ENCODE measurements at places on chromosomes 4 and X.

GRCh38 chrX:149720021-149720689 lies 8.3 kb downstream of the MAGEA11 start:
- no peak for DNase-seq

GRCh38 chrX:22538580-22538979 lies 265.9 kb downstream of the CBLL2 start:
- no peak for DNase-seq

- no peak for DNase-seq
Measured at GRCh38 chr4:188289531-188290125, 150.4 kb downstream of the TRIML1 start.

GRCh38 chr4:18366892-18367291 lies 345.3 kb upstream of the LCORL start:
- no peak for DNase-seq

DNA sequence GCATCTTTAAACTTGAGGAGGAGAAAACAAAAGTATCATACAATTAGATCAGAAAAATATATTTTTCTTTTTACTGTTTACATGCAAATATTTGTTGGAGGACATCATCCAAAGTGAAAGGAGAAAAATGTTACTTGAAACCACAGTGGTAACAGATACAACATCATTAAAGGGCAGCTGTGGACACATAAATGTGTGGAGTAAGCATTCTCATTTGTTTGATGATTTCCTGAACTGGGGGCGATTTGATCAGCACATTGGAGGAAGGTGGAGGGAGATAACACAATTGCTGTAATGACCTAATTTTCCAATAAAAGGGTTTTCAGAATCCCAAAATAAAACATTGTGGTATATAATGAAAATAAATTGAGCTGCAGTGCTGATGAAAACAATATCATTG lies 314.5 kb upstream of the HS3ST1 start:
- no peak for DNase-seq

- no peak for DNase-seq
Measured at GRCh38 chrX:68438575-68438974, 5.3 kb upstream of the OPHN1 start.

DNA sequence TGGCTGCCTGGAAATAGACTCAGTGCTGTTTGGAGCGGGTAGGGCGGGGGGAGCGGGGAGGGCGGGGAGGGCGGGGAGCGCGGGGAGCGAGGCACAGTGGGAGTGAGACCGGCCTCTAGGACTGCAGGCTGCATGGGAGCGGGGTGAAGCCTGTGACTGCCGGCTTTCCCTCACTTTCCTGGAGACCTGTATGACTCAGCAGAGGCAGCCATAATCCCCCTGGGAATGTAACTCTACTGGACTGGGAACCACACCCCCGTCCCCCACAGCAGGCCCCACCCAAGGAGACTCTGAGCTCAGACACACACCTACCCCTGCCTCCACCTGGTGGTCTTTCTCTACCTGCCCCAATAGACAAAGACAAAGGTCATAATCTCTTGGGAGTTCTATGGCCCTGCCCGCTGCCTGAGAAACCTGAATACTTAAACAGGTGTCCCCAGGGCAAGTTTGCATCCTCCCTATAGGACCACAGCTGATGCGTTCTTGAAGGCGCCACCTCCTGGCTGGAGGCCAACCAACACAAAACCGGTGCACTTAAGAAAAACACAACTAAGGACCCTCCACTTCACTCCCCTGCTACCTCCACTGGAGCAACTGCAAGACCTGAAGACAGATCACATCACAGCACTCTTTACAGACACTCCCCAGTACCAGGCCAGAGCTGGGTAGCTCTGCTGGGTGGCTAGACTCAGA lies 18.0 kb downstream of the HDAC8 start:
- DNase-seq: no peak

GRCh38 chrX:49276671-49277534 lies 7.3 kb downstream of the PPP1R3F start:
- DNase-seq: no peak

DNA sequence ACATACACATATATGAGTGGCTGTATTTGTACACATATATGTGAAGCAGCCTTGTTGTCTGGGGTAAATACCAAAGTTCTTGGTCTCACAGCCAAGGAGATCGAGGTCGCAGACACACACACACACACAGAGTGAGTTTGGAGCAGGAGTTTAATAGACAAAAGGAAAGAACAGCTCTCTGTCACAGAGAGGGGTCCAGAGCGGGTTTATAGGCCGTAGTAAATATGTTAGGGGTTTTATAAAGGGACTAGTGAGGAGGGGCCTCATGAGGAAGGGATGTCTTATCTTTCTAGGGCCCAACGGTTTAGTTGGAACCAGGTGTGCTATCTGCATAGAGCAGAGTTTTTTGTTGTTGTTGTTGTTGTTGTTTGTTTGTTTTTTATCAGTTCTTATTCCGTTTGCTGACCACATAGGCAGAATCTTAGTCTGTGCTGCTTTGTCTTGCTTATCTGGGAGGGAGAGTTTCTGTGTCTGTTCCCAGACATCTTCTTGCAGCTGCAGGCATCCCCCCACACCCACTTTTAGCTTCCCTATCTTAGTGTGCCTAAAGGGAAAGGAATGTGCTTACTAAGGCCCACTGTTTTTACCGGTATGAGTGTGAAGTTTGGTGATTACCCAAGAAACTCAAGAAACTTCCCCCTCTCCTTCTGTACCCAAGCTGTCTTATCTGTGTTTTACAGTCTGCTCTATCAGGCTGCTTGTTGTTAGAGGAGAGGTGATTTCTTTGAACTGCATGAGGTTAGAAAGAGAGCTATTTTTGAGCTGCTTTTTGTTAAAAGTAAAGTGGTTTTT lies 91.9 kb downstream of the TENT5D start:
- no peak for DNase-seq

DNA sequence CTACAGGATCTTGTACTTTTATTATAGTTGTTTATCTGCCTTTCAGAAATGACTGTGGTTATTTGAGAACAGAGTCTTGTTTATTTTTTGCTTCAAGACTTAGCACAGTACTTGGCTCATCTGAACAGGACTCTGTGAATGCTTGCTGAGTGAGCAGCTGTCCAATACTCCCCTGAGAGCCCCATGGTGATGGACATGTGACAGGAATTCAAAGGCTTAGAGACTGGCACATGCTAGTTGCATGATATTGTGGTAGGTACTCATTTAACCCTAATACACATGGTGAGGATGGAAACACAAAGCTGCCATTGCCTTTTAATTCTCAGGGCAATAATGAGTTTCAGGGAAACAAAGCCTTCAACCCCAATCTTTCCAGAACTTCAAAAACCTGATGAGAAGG lies 97.3 kb downstream of the GEMIN8 start:
- DNase-seq: no peak

DNA sequence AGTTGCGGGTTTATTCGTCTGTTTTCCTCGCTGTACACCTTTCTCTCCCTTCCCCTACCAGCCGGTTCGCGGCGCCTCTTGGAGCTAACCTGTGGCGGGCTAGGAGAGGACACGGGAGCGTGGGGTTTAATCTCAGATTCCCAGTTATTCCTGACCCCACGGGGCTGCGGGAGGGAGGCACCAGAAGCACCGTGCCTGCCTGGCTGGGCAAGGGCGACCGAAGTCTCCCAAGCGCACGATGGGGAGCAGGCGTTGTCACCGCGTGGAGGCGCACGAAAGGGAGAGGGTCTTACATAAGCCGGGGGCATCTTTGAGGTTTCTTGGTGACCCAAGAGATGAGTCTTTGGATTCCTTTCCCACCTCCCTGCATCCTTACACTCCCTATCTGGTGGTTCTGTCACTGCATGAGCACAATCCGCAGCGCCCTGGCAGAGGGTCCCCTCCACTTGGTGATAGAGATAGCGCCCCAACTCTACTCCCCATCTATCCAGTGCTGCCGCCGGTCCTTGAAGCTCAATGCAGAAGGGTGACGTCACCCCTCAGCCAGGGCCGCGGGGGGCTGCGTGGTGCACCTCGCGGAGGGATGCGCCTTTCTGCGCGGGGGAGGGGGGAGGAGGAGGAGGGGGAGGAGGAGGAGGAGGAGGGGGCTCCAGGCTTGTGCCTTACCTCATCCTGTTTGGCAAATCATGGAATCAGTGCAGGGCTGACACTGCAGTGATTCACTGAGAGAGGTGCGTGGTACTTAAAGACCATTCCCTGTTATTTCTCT lies 793 bp downstream of the TSPAN7 start:
- DNase-seq: no peak

GRCh38 chr4:182231496-182231895 lies 11.7 kb upstream of the TENM3 start:
- no peak for DNase-seq

GRCh38 chr4:67680581-67681222 lies 20.3 kb downstream of the UBA6 start:
- no peak for DNase-seq

GRCh38 chr4:78953769-78954666 lies 14.8 kb upstream of the PAQR3 start:
- no peak for DNase-seq

DNA sequence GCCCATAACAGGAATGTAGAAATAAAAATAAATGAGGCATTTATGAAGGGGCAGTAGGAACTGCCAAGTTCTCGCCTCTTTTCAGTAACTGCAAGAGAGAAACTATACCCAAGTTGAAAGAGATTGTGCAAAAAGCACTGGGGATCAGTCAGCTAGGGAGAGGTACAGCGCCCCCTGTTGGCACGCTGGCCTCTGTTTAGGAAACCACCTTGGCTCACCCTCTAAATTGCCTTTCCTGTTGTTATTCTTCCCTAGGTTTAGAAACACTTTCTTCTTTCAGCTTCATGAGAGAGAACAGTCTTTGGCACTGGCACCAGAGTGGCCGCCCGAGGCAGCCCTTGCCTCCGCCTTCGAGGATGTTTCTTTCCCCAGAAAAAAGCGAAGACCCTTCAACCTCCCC lies 348.5 kb downstream of the MID1IP1 start:
- DNase-seq: no peak

DNA sequence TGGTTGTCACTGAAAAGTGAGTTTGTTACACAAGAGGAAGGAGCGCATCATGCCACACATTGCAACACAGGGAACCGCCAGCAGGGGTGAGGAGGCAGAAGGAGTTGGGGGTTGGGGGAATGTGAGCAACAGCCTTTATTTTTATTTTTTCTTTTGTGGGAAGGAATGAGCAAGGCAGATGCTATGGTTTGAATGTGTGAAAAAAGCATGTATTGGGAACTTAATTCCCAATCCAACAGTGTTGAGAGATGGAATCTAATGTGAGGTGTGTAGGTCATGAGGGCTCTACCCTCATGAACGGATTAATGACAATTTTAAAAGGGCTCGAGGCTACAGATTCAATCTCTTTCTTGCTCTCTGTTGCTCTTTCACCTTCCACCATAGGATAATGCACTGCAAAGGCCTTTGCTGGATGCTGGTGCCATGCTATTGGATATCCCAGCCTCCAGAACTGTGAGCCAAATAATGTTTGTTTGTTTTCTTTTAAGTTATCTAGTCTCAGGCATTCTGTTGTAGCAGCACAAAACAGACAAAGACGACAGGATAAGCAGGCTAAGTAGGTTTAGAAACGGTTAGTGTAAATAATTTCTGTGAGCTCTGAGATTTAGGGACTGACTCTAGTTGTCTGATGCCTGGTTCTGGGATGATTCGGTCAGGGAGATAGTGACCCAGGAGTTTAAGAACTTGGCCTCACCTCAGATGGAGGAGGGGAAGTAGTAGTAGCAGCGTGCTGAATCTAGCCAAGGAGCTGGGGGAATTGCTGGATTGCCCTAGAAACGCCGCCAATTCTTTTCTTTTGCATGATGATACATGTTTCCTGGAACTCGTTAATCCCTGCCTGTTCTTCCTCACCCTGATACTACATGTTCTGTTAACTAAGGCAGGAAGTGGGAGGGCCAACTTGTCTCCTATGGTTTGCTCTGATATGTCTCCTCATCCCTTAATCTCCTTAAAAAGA lies 156.6 kb upstream of the CTSO start:
- DNase-seq: no peak

- DNase-seq: no peak
Measured at GRCh38 chr4:176425035-176425434, 105.3 kb downstream of the SPCS3 start.
